ENCODE measurements at places on chromosomes 5 and 9.

GRCh38 chr9:97628668-97629067, 4.5 kb downstream of the TSTD2 start:
- DNase-seq = no peak

GRCh38 chr9:98894171-98894570, 49.5 kb upstream of the COL15A1 start:
- DNase-seq = no peak

DNA sequence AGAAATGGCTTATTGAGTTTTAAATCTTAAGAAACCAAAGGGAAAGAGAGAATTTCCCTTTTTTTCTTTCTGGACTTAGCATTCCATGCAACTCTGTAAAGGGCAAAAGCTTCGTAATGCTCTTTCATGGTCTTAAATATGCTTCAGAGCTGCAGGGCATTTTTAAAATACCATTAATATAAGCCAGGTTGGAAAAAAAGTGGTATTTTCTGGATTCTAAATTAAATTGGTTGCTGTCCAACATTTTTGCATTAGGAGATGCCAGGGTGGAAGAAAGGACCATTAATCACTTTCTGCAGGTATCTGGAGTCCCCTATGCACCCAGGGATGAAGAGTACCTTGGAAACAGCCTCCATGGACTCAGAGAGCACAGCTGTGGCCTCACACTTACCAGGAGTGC, 215.1 kb upstream of the DAPK1 start:
- DNase-seq = no peak

GRCh38 chr5:149206524-149207141, 65.0 kb upstream of the AFAP1L1 start:
- DNase-seq = no peak

DNA sequence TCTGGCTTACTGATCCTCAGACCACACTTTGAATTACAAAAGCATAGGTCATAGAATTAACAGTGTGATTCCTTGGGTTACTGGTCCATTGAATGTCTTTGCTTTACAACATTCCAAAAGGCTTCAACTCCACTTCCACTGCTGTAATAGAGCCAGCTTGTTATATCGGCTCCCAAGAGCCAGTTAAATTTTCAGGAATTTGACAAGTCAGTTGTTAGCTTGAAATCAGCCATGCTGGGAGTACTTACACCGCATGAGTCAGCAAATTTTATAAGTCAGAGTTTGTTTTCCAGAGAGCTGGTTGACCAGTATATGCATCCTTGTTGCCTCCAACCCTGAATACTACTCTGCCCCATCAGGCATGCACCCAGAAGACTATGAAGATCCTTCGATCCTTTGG, 73.1 kb downstream of the FOXB2 start:
- no peak for DNase-seq
